Stimulated activated CD8-positive, alpha-beta memory T cell treated with anti-CD3 and anti-CD28 coated beads, Interleukin-7, amount 100 ng/mL, for 1 hour (primary cell): ENCODE measurements at places on chromosomes 11 and 22.

DNA sequence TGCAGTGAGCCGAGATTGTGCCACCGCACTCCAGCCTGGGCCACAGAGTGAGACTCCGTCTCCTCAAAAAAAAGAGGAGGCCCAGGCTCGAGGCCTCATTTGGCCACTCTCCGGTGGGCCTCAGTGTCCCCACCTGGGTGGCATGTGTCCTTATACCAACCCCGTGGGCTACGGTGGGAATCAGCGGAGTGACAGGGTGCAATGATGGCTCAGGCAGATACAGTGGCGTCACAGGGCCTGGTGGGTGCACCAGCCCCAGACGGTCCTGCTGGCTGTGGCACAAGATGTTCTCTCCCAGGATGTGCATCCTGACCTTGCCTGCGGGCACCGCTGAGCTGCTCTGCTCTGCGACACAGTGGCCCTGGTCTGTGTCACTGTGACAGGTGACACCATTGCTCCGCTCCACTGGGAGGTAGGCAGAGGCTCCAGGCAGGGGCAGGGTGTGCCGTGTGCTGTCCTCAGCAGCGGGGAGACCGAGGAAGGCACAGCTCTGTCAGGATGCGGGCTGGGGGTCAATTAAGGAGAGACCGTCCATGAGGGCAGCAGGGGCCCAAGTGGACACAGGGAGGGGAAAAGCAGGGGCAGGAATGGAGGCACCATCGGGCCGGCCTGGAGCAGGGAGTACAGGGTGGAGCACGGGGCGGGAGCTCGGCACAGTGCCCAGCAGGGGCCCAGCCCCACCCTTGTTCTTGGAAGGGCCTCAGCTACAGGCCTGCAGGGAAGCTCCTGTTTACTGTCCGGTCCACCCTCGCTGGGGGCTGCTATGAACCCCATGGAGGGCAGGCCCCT is 21.7 kb upstream of the TH start:
- DNase-seq: no peak

GRCh38 chr11:105447936-105448702 is 161.8 kb upstream of the GRIA4 start:
- no peak for DNase-seq

GRCh38 chr11:6586434-6587359 is 16.7 kb downstream of the RRP8 start:
- no peak for DNase-seq

DNA sequence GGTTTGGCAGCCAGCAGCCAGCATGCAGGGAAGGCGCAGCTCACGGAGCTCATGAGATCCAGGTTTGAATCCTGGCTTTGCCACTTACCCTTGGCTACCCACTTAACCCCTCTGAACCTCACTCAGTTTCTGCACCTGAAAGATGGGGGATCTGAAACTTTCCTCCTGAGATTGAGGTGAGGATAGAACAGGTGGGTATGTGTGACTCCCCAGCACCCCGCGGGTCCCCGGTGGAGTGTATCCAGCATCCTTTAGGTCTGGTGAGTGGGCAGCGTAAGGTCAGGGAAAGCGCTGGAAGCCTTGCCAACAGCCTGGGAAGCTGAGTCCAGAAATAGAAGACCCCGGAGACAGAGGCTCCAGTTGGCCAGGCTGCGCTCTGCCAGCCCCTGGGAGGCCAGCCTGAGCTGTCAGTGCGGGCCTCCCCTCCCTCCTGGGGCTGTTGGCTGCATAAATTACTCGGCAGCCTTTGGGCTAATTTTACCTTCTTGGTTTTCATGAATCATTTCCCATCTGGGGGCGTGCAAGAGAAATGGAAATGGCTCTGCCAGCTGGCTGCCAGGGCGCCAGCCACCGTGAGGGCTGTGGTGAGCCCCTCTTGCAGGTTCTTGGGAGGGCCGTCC is 17.6 kb downstream of the PRDM11 start:
- no peak for DNase-seq

- no peak for DNase-seq
Observed at GRCh38 chr11:125211191-125211947, 46.8 kb downstream of the PKNOX2 start.

- no peak for DNase-seq
Observed at GRCh38 chr11:86918973-86919372, 36.2 kb downstream of the FZD4 start.

DNA sequence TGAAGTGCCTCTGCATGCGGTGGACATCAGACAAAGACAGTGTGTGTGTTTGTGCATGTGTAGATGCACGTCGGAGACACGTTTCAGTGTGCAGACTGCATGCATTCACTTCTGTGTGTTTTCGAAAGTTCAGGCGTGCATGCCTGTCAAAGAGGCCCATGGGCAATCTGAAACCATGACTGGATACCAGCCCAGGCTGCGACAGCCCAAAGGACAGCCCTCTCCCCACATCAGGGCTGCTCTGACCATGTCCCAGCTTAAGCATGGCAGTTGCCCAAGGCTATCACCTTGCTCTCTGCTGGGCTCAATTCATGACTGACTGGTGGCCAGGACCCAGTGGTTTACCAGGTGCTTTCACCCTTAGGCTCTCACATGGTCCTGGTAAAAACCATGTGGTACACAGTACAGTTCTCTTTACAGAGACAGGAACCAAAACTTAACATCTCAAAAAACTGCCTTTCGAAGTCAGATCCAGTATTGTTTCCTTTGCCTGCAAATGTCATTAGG is 423.7 kb upstream of the CADM1 start:
- DNase-seq: no peak

GRCh38 chr11:113697756-113698407 is 8.2 kb downstream of the TMPRSS5 start:
- DNase-seq: no peak

DNA sequence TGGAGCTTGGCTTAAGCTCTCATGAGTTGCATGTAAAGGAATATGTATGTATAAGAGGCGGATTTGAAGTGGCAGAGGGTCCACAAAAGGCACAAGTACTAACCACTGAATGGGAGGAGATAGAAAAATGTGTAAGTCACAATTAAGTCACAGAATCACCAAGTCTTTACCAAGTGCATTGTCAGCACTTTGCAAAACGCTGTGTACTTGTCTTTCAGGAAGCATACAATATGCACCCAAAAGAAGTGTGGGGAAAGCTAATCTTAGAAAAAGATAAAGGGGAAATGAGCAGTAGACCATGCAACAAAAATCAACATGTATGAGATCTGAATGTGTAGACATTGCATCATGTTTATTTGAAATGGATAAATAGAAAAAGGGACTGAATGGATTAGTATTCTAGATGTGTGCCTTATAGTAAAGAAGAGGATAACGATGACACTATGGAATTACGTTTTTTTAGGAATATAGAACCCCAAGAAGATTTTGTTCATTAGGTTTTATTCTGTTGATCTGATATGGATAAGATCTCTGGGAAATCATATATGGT is 4.5 kb downstream of the CNTF start:
- no peak for DNase-seq

DNA sequence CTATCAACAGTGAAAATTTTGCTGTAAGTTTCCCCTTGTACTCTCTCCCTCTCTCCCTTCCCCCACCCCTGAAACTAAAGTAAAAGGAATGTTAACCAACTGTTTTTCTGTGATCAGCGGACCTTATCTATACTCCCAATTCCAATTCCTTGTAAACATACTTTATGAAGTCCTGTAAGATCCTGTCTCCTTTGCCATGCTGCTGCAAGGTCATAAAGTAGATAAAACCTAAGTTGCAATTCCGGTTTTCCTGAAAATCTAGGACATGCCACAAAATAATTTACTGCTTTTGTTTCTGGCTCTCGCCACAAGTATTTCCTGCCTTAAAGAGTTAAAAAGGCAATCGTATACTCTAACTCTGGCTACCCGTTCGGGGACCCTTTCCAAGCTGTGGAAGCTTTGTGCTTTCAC is 1469.0 kb downstream of the LRRC4C start:
- DNase-seq: no peak

- no peak for DNase-seq
Observed at GRCh38 chr11:13013054-13013488, 4.0 kb downstream of the RASSF10 start.

DNA sequence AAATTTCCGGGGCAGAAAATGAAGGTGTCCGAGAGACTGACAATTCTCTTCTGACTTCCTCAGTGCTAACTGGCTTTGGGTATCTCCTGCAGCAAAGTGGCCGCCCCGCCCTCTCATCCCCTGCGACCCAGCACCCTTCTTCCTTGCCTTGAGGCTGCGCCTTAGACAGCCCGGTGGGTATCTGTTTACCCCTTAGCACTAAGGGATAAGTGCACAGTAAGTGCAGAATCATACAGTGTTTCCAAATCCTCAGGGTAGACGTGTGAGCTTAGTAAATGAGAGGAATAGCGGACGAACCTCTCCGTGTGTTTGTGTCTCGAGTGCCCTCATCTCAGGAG is 368 bp upstream of the CHORDC1 start:
- no peak for DNase-seq

GRCh38 chr22:31253949-31254348 is 38.3 kb downstream of the PIK3IP1 start:
- DNase-seq: no peak

- no peak for DNase-seq
Observed at GRCh38 chr22:47194476-47195155, 432.2 kb downstream of the TBC1D22A start.

GRCh38 chr22:22478470-22478869 is 30.1 kb downstream of the ZNF280B start:
- DNase-seq: no peak

DNA sequence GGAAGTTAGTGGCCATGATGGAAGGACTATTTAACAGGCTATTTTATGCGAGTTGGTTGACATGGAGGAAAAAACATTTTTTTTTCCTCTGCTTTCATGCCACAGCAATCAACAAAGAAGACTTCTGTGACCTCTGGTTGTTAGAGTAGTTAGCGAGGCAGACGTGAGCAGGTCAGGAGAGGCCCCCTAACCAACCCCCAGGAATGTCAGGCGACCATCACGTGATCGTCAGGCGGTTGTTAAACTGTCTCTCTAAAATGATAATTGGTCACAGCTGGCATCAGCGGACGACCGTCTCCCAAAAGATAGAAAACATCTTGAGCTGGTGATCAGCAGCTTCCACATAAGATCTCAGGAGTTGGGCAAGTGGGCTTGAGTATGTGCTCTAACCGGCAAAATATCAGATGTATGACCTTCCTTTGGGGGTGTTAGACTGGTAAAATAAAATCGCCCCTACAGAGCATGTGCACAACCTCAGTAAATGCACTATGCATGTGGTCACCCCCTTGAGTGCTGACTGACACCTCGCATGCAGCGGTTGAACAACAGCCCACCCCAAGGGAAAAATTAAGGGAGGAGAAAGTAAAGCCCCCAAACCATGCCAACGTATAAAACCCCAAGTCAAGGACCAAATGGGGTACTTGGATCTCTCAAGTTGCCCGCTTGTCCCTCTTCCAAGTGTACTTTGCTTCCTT is 20.9 kb upstream of the NARS2 start:
- no peak for DNase-seq
